ENCODE measurements at places on chromosomes 2 and 18.

DNA sequence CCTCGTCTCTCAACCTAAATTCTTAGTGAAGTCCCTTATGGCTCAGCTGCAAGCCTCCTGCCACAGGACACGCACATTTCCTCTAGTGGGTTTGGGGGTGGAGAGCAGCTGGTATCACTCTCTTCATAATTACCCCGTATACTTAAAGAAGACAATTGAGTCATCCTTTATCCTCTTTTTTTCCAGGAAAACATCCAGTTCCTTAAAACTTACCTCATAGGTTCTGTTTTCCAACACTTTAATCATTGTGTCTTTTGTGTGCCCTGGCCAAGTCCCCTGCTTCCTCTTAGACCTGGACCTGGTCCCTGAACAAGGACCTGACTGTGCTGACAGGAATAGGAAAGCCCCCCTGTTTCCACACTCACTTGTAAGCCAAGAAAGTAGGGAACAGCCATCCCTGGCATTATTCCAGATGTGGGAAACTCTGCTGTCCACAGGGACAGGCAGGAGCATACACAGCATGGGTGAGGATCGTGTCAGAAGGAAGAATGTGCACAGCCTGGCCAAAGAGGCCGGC is 42.3 kb upstream of the MYO1B start:
- DNase-seq: no peak

DNA sequence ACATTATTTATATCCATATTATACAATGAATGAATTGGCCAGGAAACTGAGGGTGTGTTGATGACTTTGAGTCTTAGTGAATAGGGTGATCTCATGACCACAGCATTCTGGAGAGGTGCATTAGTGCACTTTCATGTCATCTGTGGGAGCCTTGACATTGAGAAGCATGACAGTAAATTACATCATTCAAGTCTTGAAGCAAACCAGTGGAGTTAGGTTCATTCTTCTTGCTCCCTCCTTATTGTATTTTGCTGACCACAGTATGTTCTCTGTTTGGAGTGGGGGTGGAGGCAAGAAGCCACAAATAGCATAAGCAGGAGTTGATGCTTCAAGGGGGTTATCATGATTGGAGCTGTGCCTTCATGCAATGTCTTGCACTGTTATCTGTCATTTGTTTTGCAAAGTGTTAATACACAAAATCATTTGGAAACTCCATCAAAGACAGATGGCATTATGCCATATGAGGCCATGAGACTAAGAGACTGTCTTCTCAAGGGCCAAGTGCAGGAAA is 680.2 kb downstream of the NYAP2 start:
- no peak for DNase-seq

DNA sequence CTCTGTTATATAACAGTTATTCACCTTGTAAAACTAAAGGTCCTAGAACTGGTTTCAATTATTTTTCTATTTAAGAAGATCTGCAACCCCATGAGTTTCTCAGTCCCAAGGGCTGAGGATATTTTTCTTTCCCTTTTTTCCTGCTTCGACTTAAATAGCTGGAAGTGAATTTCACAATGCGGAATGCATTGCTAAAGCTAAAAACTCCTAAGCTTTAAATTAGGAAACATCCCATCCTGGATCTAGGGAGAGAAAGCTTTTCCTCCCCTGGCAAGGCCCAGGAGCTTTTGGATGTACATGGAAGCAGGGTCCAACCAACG is 1.4 kb downstream of the RFX8 start:
- no peak for DNase-seq

GRCh38 chr2:39723946-39724827 is 54.9 kb downstream of the THUMPD2 start:
- DNase-seq: no peak

GRCh38 chr18:76445741-76446232 is 49.3 kb downstream of the ZNF516 start:
- no peak for DNase-seq

GRCh38 chr2:56287974-56288373 is 104.2 kb downstream of the CCDC85A start:
- no peak for DNase-seq

DNA sequence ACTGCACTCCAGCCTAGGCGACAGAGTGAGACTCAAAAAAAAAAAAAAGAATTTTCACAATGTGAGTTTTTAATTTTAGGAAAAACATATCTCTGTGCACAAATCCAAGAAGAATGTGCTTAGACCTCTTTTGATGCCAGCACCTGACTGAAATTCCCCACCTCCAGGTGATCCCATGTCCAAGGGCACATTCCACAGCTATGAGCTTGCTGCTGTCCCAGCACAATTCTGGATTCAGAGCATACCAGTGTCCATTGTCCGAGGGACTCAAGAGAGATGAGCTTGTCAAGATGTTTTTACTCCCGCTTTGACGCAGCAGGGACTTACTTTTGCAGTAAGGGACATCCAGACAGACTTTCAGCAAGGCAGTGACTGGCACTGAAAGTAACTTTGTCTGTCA is 489.1 kb upstream of the ACVR2A start:
- no peak for DNase-seq

DNA sequence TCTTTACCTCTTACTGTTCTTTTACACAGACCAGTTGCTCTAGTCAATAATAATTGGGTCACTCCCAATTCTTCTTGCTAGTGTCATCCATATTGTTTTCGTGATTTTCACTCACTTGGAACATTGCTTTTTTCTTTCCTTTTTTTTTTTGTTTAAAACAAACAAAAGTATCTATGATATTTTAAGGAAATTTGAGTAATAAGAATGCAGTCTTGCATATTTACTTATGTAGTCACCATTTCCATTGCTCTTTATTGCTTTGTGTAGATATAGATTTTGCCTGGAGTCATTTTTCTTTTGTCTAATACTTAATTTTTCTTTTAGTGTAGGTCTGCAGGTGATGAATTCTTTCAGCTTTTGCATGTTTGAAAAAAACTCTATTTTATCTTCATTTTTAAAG is 71.9 kb downstream of the WDR7 start:
- DNase-seq: no peak

GRCh38 chr2:38775921-38776225 is 2.1 kb upstream of the GEMIN6 start:
- no peak for DNase-seq

DNA sequence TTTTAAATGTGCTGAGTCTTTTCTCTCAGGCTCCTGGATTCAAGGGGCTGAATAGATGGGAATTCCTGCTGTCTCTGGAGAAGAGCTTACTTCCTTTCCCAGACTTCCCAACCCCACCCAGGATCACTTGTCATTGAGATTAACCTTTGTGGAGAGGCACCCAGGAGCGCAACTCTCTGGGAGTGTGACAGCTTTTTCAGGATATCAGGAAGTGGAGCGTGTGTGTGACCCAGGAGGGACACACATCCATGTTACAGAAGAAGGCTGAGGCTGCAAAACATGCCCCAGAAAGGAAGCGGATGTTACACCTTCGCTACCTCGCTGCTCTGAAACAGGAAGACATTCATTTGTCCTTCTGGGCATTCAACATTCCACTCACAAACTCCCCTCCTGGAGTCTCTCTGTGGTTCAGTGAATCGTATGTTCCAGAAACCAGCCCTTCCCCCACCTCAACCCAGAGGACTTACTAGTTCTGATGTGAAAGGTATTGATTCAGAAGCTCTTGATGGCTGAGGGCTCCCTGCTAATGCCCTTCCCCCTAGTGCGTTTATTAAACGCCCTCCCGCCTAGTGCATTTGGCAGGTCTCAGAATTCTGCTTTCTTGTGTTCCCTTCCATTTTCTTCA is 523.9 kb downstream of the TNS1 start:
- no peak for DNase-seq

DNA sequence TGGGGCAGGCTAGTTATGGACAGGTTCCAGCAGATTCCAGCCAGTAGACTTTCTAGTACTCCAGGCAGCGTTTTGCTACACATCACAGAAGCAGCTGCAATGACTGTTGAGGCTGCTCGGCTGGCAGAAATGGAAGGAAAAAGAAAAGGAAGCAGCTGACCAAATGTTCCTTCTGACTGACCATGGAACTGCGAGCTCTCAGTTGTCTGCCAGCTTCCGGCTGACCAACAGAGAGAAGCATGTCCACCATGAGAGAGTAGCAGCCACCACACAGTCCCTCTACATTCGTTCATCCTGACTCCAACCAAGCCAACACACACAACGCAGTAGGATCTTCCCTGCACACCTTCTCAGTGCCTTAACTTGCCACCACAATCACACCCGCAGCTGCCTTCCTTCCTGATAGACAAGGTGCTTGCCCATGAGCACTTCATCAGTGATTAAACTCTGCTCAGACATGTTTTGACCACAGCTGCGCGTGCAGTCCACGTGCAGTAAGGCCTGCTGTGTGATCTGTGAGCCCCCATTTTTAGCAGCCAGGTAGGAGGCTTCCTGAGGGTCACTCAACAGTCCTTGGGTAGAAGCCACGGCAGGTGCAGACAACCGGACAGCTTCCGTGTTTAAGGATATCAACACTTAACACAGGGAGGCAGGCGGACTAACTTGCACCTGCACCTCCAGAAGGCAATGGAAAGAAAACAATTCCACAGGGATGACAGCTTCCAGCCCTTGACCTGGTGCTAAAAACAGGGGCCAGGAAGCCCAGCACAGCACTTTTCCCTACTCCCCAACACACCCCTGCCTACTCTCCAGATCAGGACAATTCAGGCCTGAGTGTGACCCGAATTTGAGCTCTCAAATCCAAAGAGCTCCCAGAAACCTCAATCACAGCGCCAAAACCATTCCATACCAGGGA is 996 bp downstream of the TGFBRAP1 start:
- peak; percentile 34 for DNase-seq

GRCh38 chr18:67425672-67426071 is 90.8 kb downstream of the DSEL start:
- DNase-seq: no peak

DNA sequence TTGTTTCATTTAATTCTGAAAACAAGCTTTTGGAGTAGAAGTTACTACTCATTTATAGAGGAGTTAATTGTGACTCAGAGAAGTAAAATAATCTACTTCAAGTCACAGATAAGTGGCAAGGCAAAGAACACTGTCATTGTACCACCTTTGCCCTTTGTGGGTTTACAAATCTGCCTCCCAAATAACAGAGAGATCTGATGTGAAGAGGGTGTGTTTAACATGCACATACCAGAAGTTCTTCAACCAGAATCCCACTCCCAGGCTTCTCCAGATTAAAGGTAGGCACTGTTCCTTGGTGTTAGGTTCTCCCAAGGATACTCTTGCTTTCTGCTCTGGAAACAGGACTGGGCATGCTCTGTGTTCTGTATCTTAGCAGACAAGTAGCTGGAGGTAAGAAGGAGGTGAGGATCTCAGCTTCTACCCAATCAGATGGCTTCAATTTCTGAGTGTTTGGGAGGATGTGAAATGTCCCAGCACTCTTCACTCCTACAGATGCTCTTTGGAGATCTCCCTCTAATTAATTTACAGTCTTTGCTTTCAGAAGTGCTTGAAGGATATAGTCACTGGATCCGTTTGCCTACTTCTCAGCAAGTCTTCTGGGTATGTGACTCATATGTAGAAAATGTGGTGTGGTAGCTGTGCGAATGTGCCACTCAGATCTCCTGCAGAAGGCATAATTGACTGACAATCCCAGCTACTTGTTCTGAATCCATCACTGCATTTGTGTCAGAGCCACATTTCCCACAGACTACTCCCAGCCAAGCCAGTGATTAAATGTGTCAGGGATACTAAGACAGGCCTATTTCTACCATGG is 111.1 kb downstream of the KLHL14 start:
- DNase-seq: no peak

Measured in CD4-positive, alpha-beta T cell treated with Interleukin-1 beta for 1 hour (primary cell).